ENCODE measurements at places on chromosomes 16 and 17.

DNA sequence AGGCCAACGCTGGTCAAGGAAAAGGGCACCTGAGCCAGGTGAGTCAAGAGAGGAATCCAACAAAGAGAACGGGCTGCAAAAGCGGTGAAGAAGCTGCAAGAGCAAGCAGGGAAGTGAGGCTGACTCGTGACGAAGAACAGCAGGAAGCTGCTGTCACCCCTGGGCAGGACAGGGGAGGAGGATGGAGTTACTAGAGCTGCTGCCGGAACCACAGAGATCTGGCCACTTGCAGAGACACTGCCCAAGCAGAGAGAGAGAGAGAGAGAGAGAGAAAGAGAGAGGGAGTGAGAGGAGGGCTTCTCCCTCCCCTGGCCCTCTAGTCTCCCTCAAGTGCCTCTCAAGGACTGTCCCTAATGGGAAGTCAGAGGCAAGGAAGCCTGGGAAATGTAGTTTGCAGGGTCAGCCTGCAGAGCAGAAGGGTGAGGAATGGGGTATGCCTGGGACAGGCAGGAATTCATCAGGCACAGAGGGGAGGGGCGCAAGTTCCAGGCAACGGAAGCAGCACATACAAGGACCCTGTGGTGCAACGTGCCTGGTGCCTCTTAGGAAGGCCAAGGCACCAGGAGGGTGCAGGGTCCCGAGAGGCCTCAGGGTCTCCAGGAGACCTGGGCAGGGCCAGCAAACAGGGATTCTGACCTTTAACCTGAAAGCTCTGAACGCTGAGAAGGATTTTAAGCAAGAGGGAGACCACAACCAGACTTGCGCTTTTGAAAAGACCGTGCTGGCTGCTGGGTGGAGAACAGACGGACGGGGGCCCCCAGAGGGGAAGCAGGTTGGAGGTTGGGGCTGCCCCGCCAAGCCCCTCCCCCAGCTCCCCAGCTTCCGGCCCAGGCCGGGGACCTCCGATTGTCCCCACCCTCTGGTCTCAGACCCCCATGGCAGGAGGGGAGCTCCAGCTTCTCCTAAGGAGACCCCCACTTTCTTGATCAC, 45.8 kb upstream of the CIBAR2 start:
- DNase-seq: peak; percentile 79

GRCh38 chr17:59101178-59101577, 5.5 kb downstream of the TRIM37 start:
- no peak for DNase-seq

DNA sequence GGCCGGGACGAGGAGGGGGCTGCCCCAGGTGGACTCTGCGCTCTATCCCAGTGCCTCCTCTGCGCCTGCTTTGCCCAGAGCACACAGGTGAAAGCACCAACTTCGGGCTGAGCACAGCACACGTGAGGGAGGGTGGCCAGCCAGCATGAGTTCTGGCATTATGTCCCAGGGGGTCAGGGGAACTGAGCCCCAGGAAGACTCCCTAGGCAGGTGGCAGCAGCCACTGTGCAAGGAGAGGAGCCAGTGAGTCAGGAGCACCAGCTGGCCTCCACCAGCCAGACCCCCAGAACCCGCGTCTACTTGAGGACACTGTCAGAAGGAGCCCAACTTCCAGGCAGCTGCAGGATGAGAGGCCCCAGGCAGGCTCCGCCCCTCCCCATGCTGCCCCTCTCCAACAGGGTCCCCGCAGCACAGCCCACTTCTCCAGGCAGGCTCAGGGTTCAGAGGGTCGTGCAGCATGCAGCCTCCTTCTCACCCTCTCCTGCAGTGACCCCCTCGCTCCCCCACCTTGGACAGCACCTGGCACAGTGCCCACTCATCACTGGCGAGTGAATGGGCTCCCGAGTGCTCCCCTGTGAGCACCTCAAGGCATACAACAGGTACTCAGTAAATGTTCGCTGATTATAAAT, 44.2 kb upstream of the RASD1 start:
- peak; percentile 71 for DNase-seq

DNA sequence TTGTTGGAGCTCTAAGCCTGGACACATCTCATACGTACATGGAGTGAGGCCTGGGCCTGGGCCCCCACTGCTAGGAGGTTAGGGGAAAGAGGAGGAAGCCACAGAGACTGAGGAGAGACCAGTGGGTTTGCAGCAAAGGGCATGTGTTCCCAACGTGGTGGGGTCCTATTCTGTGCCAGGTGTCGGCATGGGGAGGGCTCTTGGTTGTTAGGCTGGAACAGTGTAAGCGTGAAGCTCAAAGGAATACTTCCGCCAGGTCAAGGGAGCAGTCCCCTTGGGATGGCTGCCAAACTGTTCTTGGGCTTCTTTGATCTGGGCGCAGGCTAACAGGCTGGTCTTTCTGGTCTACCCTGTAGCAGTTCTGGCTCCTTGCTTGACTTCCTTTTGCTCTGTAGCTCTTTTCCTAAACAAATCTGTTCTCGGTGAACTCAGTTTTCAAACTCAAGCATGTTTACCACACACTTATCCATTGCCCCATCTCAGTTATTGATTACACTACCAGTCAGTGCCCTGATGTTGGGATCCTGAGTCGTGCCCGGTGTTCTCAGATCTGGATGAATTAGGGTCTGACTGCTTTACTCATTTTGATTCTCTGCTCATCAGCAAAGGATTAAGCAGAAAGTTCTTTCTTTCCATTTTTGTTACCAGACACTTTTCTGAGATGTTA, 36.4 kb downstream of the GPT2 start:
- no peak for DNase-seq

- DNase-seq: peak; percentile 87
Observed at GRCh38 chr16:85303354-85303883, 191.1 kb upstream of the CIBAR2 start.

DNA sequence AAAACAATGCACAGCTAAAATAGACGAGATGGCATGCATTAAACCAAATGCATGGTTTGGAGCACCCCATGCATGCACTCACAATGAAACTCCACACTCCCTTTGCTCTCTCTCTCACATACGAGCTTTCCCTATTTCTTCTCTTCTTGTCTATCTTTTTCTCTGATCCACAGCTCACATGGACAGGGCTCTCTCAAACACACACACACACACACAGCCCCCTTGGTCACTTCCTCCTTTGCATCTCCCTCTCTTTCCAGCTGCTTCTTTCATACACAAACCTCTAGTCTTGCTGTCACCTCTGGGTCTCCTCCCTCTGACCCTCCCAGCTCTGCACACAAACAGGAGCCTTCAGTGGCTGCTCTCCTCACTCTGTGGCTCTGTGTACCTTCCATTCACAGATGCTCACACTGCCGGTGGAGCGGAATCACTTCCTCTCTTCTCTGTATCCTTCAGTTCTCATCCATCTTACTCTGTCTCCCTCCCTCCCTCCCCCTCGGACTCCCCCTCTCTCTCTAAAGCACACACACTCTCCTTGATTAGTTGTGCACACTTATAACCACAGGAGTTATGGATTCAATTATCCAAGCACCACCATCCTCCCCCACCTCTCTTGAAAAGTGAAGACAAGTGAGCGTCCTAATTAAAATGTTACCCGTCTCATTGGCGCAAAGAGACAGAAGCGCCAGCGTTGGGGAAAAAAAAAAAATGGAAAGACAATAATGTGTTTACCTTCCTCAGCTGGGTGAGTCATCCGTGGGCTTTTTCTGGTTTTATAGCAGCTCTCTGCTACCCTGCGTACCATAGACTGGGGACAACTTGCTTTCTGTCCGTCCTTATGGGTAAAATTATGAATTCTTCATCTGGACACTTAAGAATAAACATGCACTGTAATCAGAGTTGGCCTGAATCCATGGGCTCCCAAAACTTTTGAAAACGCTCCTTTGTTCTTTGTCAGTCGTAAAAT, 90.8 kb downstream of the SHISA6 start:
- peak; percentile 40 for DNase-seq

GRCh38 chr17:41652461-41652970, 28.1 kb upstream of the KRT17 start:
- no peak for DNase-seq

DNA sequence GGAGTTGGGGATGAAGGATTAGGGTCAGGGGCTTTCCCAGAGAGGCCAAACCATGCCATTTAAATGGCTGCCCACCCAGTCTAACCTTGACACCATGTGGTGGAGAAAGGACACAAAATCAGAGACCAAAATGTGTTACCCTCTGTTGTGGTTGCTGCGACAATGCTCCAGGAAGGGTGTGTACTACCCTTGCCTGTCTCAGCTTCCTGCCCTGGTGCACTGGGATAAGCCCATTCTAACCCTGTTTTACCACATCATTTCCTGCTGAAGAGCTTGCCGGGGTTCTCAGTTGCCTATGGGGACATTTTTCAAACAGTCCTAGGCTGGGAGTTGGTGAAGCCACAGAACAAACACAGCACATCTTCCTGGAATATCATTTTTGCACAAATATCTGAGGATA, 4.9 kb downstream of the OR4D1 start:
- DNase-seq: no peak

DNA sequence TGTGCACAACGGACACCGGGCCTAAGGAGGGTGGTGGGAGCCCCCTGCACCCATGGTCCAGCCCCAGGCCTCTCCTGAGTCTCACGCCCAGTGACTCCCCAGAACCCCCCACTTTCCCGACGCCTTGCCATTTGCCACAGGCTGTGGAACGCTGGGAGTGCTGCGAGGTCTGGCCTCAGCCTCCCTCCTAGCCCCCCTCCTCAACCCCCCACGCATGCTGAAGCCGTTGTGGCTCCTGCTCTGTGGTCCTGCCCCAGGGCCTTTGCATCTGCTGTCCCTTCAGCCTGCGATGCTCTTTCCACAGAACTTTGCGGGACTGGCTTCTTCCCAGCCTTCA, 226.0 kb upstream of the GSE1 start:
- no peak for DNase-seq

- DNase-seq: no peak
Observed at GRCh38 chr17:61233991-61234750, 165.5 kb upstream of the TBX2 start.

GRCh38 chr17:73564843-73565242, 79.4 kb downstream of the SDK2 start:
- DNase-seq: no peak

- no peak for DNase-seq
Observed at GRCh38 chr17:15909481-15909991, 35.4 kb upstream of the ADORA2B start.

- no peak for DNase-seq
Observed at GRCh38 chr16:2223942-2224486, 623 bp downstream of the E4F1 start.

DNA sequence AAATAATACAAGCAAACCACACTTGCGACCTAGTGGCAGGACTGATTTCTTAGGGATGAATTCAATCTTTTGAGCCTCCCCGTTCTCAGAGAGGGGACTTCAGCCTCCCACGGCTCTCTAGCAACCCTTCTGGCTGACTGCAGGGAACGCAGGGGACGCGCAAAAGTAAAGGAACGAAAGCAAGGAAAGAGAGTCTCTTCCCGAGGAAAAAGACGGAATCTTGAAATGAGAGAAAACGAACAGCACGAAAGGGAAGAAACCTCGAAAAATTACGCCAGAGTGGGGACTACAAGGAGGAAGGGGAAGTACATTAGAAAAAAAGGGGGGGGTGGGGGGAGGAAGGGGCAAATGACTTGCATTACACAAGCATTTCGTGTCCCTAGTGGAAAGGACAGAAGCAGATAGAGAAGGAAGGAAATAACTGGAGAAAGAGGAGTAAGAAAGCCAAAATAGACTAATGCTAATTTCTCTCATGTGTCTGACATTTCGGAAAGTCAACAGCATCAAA, 1.2 kb downstream of the GRB2 start:
- DNase-seq: peak; percentile 90

Measured in eye (tissue), 1 donor.